NCI-H2081 (cell line): ENCODE measurements at places on chromosomes 11 and 22.

- DNase-seq = no peak
Observed at GRCh38 chr11:90587896-90588295, 365.0 kb upstream of the CHORDC1 start.

DNA sequence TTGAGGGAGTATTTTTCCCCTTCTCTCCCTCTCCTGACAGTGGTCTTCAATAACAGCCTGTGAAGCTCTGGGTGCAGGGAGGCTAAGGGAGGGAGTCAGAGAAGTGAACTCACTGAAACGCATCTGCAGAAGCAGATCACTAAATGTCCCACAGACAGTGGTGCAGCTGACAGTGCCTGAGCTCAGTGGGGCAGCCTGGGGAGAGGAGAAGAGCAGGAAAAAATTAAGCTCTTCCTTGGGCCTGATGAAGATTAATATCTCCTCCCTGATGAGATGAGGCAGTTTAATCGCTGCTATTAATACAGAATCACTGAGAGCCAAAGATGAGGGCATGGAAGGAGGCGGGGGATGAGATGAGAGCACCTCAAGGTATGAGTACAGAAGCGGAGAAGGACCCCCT is 180.8 kb downstream of the LARGE1 start:
- no peak for DNase-seq

DNA sequence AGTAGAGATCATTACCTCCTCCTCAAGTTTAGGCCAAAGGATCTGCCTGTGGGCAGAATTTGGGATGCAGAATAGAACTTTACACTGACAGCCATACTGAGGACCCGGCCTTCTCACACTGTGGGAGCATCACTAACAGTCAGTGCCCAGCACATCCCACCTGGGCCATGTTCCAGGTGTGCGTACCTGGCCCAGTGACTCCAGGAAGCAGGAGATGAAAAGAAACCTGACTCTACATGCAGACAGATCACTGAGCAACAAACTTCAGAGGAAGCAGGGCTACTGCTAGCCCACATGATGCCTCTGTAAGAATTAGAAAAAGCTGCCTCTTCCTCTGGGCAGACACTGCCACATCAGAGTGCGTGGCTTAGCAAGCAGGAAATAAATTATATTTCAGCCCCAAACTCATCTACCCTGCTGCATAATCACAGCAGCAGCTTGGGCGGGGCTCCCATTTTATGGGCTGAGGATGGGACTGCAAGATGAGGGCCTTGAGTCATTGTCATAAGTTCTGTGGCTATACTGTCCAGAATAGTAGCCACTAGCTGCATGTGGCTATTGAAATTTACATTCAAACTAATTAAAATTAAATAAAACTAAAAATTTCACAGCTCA is 6.0 kb upstream of the LMO2 start:
- DNase-seq = no peak

- DNase-seq = peak; percentile 79
Observed at GRCh38 chr22:38461414-38462081, 6.3 kb upstream of the KDELR3 start.

DNA sequence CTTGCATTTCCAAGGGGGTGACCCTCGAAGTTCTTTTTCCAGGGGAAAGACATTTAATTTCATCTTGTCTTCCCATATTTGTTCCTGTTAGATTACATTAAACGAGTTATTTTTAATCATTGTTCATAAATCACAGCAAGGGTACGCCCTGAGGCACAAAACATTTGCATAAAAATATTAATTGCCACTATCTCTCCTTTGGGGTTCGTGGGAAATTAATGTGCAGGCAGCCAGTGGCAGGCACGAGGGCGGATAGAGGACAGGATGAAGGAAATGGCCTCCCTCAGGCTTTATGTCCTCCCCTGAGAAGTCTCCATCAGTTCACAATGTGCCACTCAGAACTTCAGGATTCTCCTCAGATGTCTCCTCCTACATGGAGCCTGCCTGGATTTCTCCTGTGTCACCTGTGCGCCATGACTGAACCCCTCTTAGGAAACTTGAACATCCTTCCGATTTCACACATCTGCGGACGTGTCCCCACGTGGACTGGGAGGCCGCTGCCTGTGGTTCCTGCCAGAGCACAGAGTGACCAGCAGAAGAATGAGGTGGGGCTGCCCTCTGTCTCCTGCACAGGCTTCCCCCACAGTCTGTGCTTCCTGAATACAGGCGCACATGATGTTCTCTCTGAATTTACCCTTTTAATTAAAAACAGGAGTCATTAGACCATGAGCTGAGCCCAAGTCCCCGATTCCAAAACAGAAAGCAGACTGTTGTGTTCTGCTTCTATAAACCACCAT is 1085.9 kb downstream of the TBC1D22A start:
- no peak for DNase-seq

- DNase-seq = peak; percentile 4
Observed at GRCh38 chr11:124745835-124746620, 6.0 kb downstream of the VSIG2 start.

- no peak for DNase-seq
Observed at GRCh38 chr22:37491559-37492427, 5.6 kb upstream of the MFNG start.

DNA sequence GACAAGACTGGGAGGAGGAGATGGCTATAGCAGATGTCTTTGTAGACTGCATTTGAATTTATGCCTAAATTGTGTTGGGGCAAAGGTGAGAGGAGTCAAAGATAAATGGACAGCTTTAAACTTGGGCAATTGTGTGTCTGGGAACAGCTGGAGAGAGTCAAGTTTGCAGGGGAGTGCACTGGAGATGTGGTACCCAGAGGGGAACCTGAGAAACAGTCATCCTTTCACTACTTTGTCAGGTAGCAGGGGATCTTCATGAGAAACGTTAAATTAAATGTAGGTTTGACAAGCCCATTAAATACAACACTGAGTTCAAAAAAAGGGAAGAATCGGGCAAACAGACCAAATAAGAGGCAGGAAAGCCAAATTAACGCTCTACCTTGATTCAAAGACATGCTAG is 277.7 kb downstream of the OPCML start:
- no peak for DNase-seq

DNA sequence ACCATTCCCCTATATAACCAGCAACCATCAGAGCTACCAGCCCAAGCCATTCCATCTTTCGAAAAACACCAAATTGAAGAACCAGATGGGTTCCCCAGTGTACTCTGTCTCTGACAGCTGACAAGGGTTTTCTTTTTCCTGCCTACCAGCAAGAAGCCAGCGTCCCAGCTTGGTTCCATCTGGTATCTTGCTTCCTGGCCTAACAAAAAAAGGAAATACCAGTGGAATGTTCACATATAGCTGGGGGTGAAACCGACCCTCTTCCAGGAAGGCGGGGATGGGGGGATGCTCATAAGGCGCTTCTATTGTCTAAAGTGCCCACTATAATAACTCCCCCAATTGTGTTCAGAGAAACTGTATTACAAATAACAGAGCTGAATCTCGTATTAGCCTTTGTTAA is 172.3 kb downstream of the LDLRAD3 start:
- no peak for DNase-seq

GRCh38 chr11:35980686-35981390 is 37.0 kb downstream of the LDLRAD3 start:
- DNase-seq = no peak

DNA sequence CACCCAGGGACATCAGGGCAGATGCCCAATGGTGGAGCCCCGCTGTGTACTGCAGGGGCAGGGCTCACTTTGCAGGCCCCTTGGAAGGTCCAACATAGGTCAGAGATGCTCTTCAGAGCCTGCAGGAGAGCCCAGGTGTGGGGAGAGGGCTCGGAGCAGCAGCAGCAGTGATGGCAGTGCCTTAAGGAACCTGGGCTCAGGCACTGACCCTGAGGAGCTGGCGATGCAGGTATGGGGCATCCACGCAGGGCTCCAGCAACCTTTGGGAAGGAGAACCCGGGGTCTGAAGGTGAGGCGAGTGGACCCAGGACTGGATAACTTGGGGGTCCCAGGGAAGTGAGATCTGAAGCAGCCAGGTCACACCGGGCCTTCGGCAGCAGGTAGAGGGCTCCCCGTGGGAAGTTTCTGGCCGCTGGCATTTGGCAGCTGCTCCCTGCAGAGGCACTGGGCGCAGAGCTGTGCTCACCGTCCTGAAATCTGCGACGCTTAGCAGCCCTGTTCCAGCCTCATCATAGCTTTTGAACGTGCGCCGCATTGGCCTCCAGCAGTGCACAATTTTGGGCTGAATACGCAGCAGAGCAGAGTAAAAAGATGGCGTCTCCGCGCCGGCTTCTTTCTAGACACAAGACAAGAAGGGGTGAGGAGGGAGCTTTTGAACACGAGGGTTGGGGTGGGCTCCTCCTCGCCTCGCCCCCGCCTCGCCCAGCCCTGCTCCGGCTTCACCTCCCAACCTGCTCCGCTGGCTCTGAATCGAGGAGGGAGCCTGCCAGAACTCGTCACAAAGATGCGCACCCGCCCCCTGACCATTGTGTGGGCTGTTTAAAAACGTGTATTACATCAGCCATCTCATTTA is 118.8 kb downstream of the MPPED1 start:
- no peak for DNase-seq

DNA sequence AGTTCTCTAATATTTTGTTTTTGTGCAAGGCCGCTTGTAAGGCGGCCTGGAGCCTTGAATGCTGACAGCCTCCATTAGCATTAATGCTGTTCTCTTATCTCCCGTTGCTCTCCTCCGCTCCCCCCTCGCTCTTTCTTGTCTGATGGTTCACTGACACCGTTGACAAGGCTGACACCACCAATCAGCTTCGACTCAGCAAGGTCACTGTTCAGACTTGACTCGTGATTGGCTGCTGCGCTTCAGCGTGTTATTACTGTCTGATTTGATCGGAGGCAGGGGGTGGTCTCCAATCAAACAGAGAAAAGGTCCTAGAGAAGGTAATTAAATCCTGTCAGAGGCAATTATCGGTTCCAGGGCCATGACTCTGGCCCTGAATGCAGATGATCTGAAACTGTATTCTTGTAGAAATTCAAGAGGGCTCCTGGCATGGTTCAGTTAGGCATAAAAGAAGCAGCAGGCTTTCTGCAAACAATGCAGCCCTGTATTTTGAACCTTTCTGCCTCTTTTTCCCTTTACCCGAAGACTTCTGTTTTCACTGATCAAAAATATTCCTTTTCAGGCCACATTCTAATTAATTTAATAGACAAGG is 49.3 kb upstream of the MPPED2 start:
- peak; percentile 9 for DNase-seq

DNA sequence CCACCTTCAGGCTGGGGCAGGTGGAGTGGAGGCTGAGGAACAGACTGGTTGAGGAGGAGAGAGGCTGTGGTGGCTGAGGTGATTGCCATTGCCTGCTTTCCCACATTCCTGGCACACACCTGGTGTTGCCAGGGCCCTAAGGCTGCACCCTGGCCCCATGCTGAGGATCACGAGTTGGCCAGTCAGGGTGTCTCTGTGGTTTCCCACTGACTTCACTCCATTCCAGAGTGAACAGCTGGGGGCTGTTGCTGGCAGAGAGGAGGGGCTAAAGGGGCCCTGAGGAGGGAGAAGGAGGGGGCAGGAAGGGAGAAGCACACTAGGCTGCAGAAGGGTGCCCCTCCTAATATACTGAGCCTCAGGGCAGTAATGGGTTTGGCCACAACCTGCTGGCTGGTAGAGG is 1.8 kb downstream of the TMEM86A start:
- DNase-seq = no peak

DNA sequence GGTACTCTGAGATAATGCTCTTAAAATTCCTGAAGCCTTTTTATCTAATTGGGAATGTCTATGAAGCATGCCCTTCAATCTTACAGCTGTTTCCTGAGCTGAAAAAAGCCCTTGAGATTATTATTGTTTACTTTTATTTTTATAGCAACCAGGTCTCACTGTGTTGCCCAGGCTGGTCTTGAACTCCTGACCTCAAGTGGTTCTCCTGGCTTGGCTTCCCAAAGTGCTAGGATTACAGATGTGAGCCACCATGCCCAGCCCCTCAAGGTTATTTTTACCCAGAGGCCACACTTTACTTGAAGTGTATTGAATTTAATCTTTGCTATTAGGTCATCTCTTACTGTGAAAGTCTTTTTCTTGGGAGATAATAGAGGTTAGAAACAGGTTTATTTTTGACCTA is 7.0 kb upstream of the SWAP70 start:
- no peak for DNase-seq

- no peak for DNase-seq
Observed at GRCh38 chr11:115528225-115528624, 24.0 kb upstream of the CADM1 start.

GRCh38 chr22:46931414-46931813 is 169.0 kb downstream of the TBC1D22A start:
- no peak for DNase-seq

GRCh38 chr11:1889224-1889930 is 2.3 kb downstream of the PRR33 start:
- DNase-seq = no peak

- no peak for DNase-seq
Observed at GRCh38 chr11:124219126-124219525, 21.8 kb upstream of the OR8G1 start.

DNA sequence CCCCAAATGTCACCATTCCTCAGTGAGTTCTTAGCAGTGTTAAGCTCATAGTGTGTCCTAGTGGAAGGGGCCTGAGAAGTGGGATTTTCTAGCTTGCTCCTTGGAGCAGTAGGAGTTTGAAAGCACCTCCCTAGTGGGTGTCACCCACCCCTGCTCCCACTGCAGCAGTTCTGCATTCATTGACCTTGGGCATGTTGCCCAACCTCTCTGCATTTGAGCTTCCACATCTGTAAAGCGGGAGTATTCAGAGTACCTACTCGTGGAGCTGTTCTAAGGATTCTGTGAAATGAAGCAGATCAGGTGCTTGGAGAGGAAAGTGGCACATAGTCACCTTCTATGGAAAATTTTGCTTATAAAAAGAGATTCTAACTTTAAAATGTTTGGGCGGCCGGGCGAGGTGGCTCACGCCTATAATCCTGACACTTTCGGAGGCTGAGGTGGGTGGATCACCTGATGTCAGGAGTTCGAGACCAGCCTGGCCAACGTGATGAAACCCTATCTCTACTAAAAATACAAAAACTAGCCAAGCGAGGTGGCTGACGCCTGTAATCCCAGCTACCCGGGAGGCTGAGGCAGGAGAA is 16.9 kb downstream of the LMO2 start:
- DNase-seq = no peak

- DNase-seq = no peak
Observed at GRCh38 chr11:69351460-69351859, 57.5 kb downstream of the MYEOV start.

DNA sequence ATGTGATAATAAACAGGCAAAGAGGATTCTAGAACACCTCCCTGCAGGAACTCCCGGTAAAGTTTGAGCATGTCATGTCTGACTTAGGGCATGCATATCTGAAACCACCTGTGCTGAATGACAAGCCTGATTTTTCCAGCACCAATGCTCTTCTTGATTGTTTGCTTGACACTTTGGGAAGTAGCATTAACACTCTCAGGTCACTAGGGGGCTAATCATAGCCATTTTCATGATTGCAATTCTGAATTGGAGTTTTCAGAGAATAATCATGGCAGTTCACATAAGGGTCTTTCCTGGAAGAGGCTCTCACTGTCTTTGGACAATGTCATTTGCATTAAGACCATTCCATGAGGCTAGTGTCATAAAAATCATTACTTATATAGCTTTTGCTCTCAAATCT is 234.4 kb upstream of the MTNR1B start:
- DNase-seq = peak; percentile 30

- no peak for DNase-seq
Observed at GRCh38 chr11:108498816-108499408, 728 bp upstream of the POGLUT3 start.
